Stimulated activated CD4-positive, alpha-beta T cell treated with anti-CD3 and anti-CD28 coated beads, Interleukin-4, amount 100 ng/mL, for 48 hours (primary cell): ENCODE measurements at places on chromosomes 12 and 14.

DNA sequence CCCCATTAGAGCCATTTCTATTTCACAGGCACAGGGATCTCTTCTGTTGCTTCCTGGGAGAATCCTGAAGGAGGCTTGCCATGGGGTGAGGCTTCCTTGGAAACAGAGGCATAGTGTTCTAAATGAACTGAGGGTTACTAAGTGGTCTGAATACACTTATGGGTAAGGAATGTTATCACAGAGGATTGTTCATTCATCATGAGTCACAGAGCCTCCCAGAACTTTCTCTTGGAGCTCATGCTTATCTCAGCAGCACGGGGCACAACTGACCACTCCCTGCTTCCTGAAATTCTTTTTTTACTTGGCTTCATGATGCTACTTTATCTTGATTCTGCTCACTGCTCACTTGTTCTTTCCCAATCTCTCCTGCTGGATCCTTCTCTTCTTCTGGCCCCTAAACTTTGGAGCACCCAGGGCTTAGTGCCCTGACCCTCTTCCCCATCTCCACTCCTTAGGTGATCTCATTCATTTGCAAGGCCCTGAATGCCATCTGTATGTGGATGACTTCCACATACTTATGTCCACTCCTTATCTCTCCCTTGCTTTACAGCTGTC lies 57.9 kb downstream of the ANO6 start:
- DNase-seq, result no peak

- no peak for DNase-seq
Measured at GRCh38 chr14:44404036-44404435, 103.0 kb downstream of the FSCB start.

- DNase-seq, result no peak
Measured at GRCh38 chr12:96457191-96457930, 32.0 kb upstream of the CFAP54 start.

GRCh38 chr14:104678346-104678745 lies 11.1 kb upstream of the INF2 start:
- DNase-seq, result no peak

DNA sequence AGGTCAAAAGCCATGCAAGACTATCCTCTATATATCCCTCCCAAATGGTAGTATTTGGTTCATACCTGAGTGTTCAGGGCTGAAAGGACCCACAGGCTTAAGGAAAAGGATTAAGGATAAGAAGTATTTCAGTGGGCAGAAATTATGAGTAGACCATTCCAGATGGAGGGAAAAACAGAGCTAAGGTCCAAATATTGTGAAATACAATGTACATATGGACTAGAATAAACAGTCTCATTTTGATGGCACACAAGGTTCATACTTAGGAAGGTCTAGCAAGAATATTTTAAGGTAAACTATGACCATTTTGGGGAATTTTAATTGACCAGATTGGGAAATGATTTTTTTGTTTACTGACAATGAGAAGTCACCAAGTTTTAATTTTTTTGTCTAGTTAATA lies 124.6 kb downstream of the PRKD1 start:
- DNase-seq, result no peak

DNA sequence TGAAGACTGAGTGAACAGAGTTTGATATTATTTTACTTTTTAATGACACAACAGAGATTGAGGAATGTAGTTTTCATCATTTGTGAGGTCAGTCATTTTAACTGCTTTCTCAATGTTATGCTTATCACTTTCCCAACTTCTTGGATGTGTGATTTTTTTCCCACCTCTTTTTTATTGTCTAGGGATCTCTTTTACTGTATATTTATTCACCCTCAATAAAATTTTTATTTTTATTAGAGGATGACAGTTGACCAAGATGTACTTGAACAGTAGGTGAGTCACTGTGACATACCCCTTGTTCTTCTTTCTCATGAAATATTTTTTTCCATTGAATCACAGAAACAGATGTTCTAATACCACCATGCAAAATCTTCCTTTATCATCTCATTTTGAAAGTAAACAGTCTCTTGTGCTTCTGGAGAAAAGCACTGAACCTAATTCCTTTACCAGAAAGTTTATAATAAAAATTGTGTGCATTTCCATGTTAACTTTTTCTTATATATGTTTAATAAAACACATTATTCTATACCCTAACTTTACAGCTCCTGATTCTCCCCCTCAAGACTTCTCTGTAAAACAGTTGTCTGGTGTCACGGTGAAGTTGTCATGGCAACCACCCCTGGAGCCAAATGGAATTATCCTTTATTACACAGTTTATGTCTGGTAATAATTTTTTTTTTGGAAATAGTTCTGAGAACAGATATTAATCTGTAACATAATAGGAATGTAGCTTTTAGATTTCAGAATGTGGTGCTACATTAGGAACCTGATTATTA lies 65.9 kb downstream of the PTPRQ start:
- no peak for DNase-seq

- no peak for DNase-seq
Measured at GRCh38 chr12:53931844-53932581, 6.6 kb upstream of the HOXC13 start.

DNA sequence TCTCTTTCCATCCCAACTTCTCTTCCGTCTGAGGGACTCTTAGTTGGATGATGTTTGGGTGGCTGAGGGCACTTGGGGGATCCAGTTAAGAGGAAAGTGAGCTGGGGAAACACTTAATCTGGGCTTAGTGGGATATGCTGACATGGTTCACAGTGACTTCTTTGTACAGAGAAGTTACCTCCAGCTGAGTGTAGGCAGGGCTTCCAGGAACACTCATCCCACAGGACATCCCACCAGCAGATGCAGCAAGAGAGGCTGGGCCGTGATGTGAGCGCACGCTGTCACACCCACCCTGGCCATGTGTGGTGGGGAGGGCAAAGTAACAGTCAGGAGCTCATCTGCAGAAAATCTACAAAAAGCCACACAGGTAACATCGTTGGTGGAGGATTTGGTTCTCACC lies 832 bp upstream of the CACNA2D4 start:
- no peak for DNase-seq

DNA sequence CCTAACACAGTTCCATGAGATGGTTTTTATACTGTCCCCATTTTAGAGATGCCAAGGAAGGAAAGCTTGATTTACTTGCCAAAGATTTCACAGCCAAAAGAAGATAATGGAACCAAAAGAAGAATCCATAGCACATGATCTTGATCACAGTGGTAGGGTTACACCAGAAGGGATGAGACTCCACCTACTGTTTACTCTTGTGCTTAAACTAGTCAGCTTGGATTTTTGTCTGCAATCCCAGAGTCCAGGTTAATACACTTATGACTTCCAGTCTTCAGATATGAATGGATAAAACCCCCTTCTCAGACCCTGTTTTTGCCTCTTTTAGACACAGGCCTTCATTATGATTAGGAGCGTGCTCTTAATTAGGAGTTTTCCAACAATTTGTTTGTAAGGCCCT lies 454.2 kb downstream of the AEBP2 start:
- DNase-seq, result no peak

DNA sequence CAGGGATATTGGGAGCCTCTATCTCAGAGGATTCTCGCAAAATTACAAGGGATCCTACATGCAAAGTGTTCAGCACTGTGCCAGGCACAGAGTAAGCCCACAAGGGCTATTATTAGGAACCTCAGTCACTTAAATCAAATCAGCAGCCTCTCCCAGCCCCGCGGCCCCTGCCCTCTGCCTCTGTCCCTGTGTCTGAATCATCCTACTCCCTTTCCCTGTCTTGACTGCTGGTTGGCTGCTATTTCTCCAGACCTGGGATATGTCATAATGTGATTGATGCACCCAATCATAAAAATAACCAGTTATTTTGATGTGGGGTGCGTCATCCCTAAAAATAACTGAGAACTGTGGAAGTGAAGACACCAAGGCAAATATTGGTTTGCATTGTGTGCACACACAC lies 176.3 kb downstream of the KSR2 start:
- DNase-seq, result no peak

- peak; percentile 13 for DNase-seq
Measured at GRCh38 chr12:30822385-30823155, 67.8 kb upstream of the CAPRIN2 start.

GRCh38 chr14:36666416-36667206 lies 5.0 kb downstream of the PAX9 start:
- DNase-seq, result no peak
